ENCODE measurements at places on chromosomes 5 and 9.

GRCh38 chr5:81842795-81843398 lies 92.0 kb upstream of the SSBP2 start:
- DNase-seq, result no peak

- no peak for DNase-seq
Measured at GRCh38 chr5:96927008-96927407, 8.9 kb upstream of the LNPEP start.

DNA sequence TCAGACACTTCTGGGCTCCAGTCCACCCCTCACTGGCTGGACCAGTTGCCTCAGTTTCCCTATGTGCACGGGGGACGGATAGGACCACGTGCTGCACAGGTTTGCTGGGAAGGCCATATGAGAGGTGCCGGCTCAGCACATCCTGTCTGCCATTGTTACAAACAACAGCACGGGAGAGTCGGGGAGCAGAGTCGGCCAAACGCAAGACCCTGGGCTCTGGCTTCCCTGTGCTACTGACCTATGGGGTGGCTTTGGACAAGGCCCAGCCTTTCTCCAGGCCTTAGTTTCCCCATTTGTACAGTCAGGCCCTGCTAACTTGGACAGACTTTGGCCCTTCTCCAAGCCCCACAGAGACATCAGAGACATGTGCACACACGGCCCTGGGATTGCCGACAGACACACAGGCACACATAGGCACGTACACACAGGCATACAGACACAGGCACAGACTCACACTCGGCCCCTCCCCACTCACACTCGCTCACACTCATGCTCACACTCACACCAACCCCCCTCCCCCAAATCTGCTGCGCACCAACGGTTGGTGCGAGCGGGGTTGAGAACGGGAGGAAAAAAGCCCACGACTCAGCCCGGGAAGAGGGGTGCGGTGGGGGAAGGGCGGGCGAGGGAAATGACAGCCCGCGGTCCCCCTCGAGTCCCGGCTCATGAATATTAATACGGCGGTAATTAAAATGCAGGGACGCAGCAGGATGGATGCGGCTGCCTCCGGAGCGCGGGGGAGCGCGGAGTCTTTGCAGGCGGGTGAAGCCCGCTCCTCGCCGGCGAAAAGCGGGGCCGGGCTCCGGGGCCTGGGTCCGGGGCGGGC lies 133.0 kb downstream of the C9orf50 start:
- no peak for DNase-seq

- DNase-seq, result no peak
Measured at GRCh38 chr5:121688126-121688525, 163.6 kb upstream of the FTMT start.

DNA sequence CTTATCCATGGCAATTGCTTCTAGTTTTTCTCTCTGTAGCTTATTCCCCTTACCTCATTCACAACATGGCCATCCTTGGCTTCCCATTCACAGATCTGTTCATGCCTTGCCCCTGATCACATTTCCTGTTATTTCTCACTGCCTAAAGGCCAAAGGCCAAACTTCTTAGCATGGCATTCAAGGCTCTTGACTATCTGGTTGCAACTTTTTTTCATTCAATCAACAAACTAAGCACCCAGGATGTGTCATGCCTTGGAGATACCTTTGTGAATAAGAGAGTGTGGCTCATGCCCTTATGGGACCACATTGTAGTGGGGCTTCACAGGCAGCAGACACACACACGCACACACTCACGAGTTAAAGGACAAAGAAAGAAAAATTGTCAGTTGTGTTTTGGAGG lies 27.6 kb downstream of the FGF1 start:
- DNase-seq, result no peak

GRCh38 chr5:174900240-174900865 lies 176.0 kb downstream of the MSX2 start:
- DNase-seq, result no peak

DNA sequence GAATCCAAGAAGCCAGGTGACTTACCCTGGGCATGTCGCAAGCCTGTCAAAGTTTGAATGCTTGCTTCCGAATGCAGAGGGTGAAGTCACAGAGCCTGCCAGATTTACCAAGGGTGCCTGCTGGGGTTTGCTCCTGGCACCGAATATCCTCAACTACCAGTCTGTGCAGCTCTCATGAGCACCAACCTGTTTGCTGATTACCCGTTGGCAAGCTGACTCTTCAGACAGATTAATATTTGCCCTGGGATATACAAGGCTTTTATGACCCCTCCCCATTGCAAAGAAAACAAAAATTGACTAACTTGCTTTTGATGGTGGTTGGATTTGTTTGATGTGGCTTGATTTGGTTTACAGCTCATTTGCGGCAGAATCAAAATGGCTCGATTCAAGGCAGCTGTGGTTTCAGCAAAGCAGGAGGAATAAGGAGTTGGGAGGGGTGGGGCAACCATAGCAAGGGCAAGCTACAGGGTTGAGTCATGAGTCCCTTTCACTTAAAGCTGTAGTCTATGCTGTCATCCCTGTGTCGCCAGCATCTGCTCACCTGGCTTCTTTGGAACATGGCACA lies 82.3 kb upstream of the AGXT2 start:
- DNase-seq, result no peak

- DNase-seq, result peak; percentile 62
Measured at GRCh38 chr9:70563431-70564204, 149.2 kb upstream of the KLF9 start.

DNA sequence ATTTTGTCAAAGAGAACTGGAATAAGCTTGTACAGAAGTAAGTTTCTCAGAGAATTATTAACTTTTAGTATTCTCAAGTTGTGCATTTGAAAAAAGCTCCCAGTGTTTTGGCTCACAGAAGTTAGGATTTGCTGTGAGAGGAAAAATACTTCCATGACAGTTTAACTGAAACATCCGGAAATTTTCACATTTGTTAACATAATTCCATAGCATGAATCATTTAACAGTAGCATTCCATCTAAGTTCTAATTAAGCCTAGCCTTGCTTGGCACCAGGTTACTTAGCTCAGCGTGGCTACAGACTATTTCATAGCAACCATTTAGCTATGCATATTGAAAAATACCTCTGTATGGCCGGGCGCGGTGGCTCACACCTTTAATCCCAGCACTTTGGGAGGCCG lies 90.8 kb downstream of the LNPEP start:
- DNase-seq, result no peak

DNA sequence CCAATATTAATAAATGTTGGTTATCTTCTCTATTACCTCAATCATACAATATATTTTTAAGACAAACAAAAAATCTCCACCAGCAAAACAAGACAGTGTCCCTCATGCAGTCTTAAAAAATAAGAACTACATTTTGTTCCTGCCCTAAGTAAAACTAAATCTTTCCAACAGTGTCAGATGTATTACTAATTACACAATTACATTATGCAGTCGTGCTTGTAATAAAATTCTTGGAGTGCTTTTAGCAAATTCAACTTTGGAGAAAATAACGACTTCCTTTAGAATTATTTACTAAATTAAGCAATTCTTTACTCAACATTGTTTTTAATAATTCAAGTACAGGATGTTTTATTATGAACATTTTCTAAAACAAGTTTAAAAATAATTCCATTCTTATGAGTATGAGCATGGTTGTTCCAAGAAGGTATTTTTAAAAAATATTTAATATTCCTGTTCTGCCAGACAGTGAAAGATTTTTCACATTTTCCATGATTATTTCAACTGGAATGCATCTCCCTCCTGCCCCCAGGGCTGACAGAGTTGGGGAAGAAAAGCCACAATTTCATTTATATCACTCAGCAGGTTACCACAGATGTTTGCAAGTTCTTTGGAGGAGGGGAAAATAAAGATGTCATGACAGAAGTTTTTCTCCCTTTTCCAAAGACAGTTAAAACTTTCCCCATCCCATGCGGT lies 137.9 kb downstream of the FAM114A2 start:
- DNase-seq, result peak; percentile 52

DNA sequence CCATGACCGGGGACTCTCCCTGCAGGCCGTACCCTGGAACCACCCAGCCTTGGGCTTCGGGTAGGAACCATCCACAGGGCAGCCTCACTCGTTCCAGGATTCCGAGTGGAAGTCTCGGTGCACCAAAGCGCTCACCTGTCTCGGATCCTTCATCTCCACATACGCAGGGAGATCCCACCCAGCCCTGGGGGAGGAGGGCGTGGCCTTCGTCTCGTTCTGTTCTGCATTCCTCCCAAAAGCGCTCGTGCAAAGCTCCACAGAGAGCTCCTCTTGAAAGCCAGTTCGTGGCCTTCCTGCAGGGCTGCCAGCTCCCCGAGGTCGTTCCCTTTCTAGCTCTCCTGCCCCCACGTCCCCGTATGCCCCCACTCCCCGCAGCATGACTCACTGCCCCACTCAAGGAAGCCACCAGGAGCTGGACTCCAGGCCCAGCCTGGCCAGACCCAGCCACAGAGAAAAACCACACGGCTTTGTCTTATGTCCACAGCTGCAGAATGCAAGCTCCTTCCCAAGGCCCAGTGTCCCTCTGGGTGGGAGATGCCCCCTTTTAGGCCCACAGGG lies 65.0 kb upstream of the SARDH start:
- DNase-seq, result no peak

- no peak for DNase-seq
Measured at GRCh38 chr5:142399891-142400290, 75.1 kb upstream of the SPRY4 start.

Measured in fibroblast of the conjunctiva (primary cell).